ENCODE measurements at places on chromosomes 4 and X.

- no peak for DNase-seq
Observed at GRCh38 chr4:82123934-82124333, 249.9 kb downstream of the HNRNPD start.

DNA sequence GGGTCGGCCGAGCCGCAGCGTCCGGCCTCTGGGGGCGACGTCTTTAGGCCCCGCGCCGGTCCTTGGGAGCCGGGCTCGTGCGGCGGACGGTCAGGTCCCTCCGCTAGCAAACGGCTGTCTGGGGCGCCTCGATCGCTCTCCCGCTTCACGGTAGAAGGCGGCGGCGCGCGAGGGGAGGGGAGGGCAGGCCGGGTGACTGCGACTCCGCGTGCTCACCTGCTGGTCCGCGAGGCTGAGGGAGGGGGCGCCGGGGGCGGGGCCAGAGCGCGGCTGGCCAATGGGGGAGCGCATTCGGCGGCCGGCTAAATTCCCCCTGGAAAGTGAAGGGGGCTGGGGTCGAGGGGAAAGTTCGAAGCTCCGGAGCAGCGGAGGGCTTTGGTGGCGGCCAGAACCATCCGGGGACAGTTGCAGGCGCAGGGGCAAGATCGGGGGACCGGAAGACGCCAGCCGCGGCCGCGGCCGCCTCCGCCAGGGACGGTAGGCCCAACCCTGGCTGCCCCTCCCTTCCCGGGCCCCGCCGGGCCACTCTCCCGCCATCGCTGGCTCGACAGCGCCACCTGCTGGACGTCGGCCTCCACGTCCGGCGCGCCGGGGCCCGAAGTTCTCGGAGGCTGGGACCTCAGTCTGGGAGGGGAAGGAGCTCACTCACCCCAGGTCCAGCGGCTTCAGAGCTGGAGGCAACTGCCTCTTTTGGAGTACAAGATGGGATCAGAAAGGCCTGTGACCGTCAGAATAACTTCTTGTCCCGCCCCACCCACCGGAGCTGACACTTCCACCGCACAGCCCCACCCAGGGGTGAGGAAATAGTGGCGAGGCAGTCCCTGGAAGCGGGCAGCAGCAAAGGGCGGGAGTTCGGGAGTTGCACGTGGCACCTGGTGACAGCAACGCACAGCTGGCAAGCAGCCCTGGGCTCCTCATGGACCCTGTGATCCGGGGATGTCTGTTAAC, 49.9 kb downstream of the ELF4 start:
- peak; percentile 89 for DNase-seq

DNA sequence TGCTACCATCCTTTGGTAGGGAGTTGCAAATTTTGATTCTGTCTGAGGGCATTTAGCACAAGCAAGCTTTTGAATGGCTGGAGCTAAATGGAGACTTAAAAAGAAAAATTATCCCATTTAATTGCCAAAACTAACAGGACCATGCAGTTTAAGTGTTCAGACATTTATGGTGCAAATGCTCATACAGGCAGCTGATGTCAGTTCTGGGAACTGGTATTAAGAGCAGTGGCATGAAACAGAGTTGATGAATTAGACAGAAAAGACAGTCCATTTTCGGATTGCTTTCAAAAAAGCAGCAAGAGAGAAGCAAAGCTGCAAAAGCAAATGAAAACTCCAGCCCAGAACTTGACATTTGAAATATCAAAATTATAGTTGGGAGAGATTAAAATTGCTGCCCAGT, 1.3 kb downstream of the SCRG1 start:
- no peak for DNase-seq

GRCh38 chrX:119775517-119776238, 15.8 kb downstream of the RPL39 start:
- DNase-seq: no peak

DNA sequence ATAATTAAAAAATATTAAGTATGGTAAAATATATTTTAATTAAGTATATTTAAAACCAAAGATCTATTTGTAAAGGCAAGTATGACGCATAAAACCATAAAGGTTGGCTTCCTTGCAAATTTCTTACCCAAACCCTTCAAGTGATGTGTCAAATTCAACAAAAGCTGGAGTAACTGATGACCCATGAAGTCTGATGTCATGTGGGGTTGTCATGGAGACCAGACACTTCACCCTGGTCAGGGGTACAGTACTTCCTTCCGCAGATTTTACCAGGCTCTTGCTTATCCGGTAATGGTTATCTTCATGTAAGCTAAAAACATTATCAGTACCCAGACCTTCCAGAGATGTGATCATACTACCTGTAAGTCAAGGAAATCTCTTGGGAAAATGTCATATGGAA, 170.1 kb downstream of the WDFY3 start:
- DNase-seq: no peak

DNA sequence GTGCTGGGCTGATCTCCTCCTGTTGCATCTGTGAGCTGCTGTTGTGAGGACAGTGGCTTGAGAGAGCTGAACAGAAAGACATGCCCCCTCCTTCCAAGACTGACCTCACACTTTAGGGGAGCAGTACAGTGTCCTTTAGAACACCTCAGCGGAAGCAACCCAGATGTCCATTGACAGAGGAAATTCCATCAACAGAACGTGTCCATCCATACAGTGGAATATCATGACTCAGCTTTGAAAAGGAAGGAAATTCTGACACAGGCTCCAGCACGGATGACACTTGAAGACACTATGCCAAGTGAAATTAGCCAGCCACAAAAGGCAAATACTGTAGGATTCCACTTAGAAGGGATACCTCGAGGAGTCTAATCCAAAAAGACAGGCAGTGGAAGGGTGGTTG, 103.5 kb downstream of the GPR143 start:
- DNase-seq: no peak

GRCh38 chrX:87755493-87755892, 237.9 kb downstream of the KLHL4 start:
- no peak for DNase-seq

DNA sequence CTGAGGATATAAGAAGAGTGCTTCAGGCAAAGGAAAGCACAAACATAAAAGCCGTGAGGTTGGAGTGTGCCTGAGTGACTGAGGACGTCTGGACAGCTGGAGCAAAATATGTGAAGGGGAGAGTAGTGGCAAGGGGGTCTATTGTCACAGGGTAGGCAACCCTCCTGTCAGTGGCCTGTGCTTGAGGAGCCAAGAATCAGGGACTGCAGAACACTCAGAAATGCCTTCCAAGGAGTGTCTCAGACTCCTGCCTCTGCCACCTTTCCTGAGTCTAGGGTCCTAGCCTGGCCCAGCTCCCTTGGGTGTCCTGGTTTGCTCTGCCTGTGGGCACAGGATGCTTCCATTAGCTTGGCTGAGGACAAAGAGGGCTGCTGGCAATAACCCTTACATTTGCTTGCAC, 152.5 kb upstream of the PJA1 start:
- DNase-seq: no peak

GRCh38 chr4:57989430-57989829, 879.2 kb upstream of the IGFBP7 start:
- DNase-seq: no peak

DNA sequence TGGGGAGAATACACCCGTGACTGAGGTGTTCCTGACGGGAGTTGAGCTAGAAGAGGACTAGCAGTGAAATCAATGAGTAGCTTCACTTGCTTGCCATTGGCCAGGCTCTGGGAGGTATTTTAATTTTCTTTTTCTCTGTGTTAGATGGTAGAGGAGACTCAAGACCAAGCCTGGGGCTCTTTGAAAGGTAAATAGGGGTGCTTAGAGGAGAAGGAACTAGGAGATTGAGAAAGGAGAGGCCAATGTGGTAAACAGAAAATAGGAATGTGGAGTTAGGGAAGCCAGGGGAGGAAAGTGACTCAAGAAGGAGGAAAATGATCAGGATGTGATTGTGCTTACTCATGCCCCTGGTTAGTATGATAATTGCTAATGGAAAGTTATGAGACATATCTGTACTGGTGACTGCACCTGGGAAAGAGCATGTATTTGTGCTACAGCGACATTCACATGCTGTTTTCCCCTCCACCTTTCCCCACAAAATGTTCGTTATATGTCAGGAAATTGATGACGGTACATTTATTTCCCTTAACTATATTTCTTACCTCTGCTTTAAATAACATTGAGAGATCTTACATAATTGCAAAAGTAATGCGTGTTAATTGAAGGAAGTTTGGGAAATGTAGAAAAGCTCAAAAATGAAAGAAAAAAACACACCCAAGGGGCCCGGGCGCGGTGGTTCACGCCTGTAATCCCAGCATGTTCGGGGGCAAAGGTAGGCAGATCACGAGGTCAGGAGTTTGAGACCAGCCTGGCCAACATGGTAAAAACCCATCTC, 16.9 kb upstream of the LRBA start:
- no peak for DNase-seq

- DNase-seq: no peak
Observed at GRCh38 chrX:39626749-39627148, 471.0 kb downstream of the BCOR start.

- no peak for DNase-seq
Observed at GRCh38 chrX:16654093-16654492, 4.1 kb downstream of the S100G start.

- no peak for DNase-seq
Observed at GRCh38 chrX:19630228-19630627, 114.9 kb upstream of the MAP3K15 start.

GRCh38 chr4:124504431-124504830, 208.1 kb downstream of the ANKRD50 start:
- DNase-seq: no peak

- no peak for DNase-seq
Observed at GRCh38 chr4:8647094-8647570, 54.6 kb downstream of the CPZ start.

DNA sequence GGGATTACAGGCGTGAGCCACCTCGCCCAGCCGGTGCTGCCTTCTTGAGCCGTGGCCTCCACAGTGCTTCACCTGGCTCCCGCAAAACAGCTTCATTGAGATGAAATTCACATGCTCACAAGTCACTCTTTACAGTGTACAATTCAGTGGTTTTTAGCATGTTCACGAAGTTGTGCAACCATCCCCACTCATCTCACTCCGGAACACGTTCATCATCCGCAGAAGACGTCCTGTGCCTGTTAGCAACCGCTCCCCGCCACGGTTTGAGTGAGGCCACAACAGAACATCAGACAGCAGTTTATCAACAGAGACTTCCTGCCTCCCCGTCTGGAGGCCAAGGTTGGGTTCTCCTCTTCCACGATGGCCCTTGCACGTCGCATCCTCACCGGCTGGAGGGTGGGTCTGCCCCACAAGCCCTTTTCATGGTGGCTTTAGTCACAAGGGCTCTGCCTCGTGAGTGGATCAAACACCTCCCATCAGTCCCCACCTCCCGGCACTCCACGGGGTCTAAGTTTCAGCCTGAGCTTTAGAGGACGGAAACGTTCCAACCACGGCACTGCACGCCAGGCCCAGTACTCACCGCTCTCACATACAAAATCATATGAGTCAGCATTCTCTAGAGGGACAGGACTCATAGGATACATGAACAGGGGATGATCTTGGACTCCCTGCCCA, 29.6 kb upstream of the SPON2 start:
- DNase-seq: peak; percentile 60

- DNase-seq: no peak
Observed at GRCh38 chrX:140723121-140723715, 13.7 kb downstream of the LINC00632 start.

DNA sequence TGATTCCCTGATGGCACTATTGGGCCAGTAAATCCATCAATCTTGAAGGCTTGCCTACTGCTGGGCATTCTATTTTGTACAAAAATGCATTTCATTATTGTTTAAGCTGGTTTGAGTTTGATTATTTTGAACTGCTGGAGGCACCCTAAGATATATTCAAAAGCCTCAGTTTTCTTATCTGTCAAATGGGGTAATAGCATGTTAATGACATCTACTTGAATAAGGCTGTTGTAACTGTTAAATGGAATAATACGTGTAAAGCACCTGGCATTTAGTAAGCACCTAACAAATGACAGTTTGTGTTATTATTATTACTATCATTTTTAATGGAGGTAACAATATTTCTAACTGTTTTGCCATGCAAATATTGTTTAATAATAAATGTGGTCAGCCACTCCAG, 6.9 kb upstream of the SMIM43 start:
- DNase-seq: no peak

GRCh38 chr4:86294883-86295282, 65.0 kb downstream of the MAPK10 start:
- DNase-seq: no peak

- DNase-seq: no peak
Observed at GRCh38 chr4:69775321-69775867, 15.0 kb upstream of the SULT1B1 start.

DNA sequence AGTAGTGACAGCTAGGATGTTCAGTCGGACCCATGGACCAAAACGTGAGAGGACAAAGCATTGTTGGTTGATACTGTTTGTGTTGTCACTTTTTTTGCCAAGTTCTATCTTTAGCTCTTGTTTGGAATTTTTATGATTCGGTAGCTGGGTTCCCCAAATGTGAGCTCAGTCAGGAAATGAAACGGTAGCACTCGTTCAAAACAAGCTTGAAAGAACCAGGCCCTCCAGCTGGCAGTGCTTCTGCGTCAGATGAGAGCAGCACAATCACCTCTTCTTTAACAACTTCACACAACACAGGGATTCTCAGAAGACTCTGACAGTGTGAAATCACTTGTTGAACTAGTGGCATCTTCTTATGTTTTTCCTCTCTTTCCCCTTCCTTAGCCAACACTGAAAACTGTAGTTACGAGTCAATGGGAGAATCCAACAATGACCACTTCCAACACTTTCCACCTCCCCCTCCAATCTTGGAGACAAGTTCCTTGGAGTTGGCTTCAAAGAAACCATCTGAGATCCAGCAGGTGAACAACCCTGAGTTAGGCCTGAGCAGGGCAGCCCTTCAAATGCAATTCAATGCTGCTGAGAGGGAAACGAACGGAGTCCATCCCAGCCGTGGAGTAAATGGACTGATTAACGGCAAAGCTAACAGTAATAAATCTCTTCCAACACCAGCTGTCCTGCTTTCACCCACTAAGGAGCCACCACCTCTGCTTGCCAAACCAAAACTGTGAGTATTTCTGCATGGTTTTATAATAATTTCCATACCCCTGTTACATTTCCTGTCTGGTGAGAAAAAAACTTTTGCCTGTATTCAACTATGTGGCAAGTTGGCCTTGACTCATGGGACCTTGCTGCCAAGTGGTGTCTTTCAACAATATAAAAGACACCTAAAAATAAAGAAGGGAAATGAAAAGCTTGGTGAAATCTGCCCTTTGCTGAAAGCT, 214.6 kb downstream of the PALLD start:
- DNase-seq: no peak

DNA sequence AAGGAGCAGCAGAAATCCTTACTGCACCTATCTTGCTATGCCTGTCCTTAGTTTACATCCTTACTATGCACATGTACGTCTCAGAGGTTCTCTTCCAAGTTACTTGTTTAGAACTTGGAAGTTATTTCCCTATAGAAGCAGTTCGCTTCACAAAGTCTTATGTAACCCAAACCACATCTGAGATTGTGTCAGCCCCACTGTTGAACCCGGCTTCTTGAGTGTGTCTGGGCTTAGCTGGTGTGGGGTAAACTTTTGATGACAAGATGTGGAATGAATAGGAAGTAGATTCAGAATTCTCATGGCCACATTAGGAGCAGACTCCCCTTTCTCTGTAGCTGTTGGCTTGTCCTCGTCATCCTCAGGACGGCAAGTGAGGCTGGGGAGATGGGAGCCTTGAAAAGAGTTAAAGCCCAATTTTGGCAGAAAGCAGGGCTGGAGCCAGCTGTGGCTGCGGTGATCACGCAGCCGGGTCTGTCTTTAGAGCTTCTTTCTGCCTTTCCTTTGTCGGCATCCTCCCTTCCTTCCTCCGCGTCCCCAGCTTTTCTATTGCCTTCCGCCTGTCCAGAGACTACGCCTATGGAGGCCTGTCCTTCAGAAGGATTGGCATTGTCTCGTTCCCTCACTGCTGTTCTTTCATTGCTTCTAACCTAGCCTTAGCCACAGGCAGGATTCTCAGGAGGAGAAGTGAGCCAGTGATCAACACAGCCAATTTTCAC, 23.0 kb upstream of the LIMCH1 start:
- DNase-seq: no peak
